ENCODE measurements at places on chromosomes 7 and 10.

- no peak for DNase-seq
Observed at GRCh38 chr10:4250587-4250887, 465.5 kb upstream of the KLF6 start.

DNA sequence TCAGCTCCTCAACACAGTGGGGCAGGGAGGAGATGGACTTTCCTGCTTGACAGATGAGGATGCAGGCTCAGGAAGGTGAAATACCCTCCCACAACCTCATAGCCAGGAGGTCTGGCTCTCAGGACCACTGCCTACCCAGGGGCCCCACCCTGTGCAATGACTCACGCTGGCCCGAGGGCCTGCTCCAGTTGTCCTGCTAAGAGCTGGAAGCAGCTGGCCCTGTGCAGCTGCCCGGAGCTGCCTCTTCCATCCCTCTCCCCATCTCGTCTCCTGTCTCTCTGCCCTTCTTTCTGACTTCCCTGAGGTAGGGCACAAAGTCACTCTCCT lies 123.9 kb downstream of the ZMIZ1 start:
- DNase-seq: peak; percentile 45

- no peak for DNase-seq
Observed at GRCh38 chr7:151436446-151437158, 3.3 kb downstream of the CRYGN start.

DNA sequence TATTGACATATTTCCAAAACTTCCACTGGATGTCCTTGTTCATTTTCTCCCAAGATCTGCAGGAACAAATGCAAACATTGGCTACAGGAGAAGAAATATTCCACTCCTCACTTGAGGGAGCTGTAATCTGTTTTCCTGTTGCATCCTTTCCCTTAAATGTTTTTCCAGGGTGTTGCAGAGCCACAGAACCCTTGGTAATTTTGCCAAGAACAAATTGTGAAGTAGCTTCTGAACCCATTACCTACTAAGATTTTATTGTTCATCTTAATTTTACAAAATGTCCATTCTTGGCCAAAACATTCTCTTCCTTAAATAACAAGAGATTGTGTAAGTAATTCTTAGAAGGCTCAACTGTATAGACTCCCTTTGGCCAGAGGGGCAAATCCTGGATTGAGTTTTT lies 177.0 kb downstream of the GNAT3 start:
- no peak for DNase-seq

GRCh38 chr10:121002586-121003205 lies 151.5 kb downstream of the WDR11 start:
- peak; percentile 49 for DNase-seq

DNA sequence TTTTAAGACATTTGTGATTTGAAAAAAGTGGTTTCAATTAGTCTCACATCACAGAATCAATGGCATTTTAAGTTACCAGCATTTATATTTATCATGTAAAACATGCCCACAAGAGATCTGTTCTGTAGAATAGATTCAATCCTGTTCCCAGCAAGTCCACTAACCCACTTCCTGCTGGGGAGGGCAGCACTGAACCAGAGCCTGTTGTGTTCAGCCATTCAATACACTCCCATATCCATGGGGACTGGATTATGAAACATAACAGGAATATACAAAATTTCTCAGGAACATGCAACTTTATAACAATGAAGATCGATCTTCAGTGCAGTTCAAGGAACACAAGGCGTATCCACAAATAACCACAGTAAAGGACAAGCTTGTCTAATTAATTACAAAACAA lies 24.4 kb upstream of the ANK3 start:
- no peak for DNase-seq

Data from renal cortical epithelial cell (primary cell).